ENCODE measurements at places on chromosomes 4 and X.

DNA sequence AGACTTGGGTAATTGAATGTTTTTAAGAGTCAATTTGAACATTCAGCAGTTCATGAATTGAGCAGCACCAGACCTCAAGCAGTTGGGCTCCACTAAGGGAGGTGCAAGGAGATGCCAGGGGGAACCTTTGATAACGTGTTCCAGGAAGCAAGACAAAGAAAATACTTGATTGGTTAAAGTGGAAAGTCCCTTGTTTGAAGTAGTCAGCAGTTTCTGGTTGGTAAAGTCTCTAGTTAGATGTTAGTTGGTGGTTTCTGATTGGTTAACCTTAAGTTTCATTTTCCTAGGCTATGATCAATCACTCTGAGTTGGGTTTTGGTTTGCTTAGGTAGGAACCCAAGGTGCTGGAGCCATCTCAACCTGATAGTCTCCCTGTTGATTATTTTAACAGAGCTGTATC lies 4.0 kb downstream of the HERC6 start:
- no peak for DNase-seq

- DNase-seq = no peak
Observed at GRCh38 chr4:8051644-8052043, 107.0 kb downstream of the ABLIM2 start.

GRCh38 chr4:29581457-29581856 lies 1138.7 kb upstream of the PCDH7 start:
- DNase-seq = no peak

- no peak for DNase-seq
Observed at GRCh38 chr4:89067417-89067816, 10.4 kb upstream of the FAM13A start.

DNA sequence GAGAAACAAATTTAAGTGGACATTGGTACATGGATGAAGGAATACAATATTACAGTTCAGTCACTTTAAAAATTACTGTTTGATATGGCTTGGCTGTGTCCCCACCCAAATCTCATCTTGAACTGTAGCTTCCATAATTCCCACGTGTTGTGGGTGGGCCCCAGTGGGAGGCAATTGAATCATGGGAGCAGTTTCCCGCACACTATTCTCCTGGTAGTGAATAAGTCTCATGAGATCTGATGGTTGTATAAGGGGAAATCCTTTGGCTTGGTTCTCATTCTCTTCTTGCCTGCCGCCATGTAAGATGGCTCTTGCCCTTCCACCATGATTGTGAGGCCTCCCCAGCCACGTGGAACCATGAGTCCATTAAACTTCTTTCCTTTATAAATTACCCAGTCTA lies 804.2 kb upstream of the FRG1 start:
- DNase-seq = no peak

GRCh38 chrX:143466130-143466529 lies 51.1 kb downstream of the SPANXN3 start:
- no peak for DNase-seq

DNA sequence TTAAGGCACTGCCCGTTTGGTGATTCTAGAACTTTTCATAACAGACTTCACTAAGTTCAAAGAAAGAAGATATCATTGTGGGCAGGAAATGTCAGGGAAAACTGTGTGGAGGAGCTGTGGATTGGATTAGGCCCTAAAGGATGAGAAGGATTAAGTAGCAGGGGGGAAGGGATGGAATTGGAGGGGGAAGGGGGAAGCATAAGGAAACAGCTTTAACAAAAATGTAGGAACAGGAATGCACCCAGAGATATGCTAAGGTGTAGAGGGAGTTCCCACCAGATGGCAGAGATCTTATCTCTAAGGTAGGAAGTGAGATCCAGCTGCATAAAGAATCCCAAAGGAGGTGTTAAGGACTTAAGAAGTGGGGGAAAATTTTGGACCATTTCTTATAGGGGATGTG lies 114.5 kb downstream of the LARP7 start:
- no peak for DNase-seq

DNA sequence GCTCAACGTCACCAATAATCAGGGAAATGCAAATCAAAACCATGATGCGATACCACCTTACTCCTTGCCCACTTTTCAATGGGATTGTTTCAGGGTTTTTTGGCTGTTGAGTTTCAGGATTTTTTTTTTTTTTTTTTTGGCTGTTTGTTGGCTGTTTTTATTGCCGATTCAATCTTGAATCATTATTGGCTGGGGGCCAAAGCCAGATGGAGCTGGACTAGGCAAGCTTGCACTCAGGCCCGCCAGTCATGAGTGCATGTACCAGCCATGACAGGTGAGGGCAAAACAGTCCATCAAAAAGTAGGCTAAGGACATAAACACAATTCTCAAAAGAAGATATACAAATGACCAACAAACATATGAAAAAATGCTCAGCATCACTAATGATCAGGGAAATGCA lies 13.3 kb downstream of the YIPF7 start:
- DNase-seq = no peak

DNA sequence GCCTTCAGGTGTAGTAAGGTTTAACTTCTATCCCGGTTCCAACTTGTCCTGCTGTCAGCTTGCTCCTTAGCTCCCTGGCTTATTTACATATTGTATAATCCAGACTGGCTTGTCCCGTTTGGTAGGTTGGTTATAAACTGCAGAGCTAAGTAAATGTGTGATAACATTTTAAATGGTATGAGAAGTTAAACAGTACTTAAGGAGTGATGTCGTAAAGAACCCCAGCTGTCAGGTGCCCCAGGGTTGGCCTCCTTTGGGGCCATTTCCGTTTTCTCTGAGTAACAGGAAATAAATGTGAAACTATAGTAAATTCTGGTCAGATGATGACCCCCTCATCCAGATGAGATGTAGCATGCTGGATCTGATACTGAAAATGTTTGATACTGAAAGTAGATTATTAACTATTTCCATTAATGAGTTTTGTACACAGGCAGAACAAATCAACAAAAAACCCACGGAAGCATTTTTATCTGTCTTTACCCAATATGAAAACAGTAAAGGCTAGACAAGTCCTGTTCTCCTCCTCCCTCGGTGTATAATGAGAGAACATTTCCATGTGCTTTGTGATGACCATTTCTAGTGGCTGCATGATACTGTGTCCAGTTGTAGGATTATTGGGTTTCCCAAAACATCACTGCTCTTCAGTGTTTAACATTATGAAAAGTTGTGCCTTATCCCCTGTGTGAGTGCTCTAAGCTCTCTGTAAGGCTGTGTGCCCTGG lies 22.4 kb downstream of the GAB1 start:
- no peak for DNase-seq

DNA sequence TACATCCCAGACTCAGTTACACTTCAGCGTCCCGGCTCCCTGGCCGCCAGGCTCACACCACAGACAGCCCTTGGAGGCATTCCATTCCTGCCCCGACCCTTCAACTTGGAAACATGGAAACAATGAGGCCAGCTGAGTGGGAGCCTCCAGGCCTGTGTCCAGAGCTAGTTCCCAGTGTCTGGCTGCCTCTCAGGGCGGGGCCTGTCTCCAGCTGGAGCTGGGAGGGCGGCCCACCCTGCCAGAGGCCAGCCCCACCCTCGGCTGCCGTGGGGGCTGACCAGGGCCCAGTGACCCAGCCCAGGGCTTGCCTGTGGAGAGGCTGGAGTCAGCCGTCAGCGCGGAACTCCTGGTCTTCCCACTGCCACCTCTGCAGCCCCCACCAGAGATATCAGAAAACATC lies 37.4 kb upstream of the SPON2 start:
- DNase-seq = no peak

- no peak for DNase-seq
Observed at GRCh38 chr4:24771241-24771640, 24.1 kb upstream of the SOD3 start.

GRCh38 chr4:7757501-7758471 lies 181.9 kb downstream of the AFAP1 start:
- no peak for DNase-seq

DNA sequence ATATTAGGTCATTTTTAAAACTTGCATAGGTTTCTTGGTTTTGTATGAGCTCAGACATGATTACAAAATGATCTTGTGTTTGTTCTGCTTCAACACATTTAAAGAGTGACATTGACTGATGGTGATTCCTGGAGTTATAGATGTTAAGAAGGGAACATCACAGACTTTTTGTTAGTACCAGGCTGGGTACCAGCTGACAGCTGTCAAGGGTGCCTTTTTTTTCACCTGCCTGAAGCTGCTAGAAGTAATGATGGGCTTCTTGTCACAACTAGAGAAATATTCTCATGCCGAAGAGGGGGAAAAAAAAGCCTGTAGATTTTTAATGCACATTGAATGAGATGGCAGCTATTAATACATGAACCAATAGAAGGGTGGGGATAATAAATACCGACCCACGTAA lies 226.6 kb upstream of the TRAM1L1 start:
- no peak for DNase-seq

- DNase-seq = no peak
Observed at GRCh38 chr4:94595880-94596483, 144.2 kb downstream of the PDLIM5 start.

- no peak for DNase-seq
Observed at GRCh38 chr4:73619346-73619745, 890 bp downstream of the RASSF6 start.

DNA sequence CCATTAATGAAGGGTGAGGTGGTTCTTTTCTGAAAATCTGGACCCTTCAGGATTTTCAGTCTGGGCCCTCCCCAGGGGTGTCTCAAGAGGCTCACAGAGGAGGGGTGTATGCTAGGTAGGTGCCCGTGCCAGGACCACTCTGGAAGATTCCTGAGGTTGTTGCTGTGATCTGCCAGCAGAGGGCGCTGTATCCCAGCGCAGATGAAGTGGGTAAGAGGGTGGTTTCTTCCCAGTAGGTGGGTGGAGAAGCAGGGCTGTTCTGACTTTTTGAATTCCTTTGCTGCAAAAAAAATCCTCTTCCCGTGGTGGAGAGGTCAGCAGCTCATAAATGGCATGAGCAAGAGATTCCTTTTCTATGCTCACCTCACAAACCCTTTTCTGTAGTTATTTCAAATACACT lies 51.1 kb downstream of the SCML1 start:
- DNase-seq = peak; percentile 1

GRCh38 chrX:13283950-13284546 lies 35.8 kb downstream of the ATXN3L start:
- DNase-seq = no peak

DNA sequence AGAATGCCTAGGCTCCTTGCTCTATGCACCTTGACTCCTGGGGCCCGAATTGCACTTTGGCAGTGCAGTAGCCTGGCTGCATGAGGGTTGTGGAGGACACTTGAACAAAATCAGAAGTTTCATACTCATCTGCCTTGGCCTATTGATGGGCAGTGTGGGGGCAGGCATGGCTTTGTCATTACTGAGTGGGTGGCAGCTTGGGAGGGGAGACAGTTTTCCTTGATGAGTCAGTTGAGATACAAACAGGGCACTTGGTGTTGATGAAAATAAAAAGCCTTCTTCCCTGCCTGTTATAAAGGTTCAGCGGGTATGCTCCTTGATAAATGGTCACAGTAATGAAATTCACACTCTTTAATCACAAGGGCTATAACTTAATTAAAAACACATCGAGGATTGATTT lies 126.8 kb upstream of the MAMLD1 start:
- DNase-seq = no peak

DNA sequence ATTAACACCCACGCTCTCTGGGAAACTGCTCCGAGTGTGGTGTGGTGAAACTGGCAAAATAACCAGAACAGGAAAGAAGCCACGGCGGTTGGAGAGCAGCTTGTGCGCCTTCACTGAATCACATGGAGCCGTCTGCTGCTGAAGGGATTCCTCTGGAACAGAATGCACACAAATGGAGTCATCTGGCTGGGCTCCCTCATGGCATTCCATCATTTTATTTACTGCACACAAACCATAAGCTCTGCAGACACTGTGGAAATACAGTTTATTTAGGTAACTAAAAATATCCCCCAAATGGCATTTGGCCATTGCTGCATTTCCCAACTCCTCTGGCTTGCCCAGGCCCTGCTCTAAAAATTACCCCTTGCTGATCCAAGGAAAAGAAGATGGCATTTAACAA lies 187.0 kb upstream of the S100G start:
- DNase-seq = no peak

DNA sequence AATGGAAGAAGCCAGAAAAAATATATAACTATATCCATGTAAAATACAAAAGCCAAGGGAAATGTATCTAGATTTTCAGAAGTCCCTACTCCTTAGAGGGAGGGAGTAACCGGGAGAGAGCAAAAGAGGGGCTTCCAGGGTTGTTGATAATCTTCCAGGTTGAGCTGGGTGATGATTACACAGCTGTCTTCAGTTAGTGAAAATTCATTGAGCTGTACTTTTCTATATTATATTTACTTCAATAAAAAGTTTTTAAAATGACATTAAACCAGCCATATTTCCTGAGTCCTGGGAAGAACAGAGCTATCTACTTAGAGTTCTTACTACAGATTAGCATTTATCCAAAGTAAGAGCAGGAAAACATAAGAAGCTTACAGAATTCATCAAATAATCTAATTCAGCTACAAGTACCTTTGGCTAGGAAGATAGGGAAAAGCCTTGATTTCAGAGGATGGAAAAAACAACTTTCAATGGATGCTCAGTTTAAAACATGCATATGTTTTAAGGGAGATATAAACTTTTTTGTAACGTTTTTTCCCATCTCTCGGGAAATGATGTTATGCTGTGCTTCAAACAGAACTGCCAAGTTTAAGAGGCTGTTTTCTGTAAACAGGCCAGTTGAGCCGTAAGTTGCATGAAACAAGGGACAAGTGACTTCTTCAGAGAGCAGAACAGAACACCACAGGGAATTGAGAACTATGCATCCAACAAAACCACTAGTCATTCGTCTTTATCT lies 204.6 kb downstream of the SCFD2 start:
- DNase-seq = no peak

DNA sequence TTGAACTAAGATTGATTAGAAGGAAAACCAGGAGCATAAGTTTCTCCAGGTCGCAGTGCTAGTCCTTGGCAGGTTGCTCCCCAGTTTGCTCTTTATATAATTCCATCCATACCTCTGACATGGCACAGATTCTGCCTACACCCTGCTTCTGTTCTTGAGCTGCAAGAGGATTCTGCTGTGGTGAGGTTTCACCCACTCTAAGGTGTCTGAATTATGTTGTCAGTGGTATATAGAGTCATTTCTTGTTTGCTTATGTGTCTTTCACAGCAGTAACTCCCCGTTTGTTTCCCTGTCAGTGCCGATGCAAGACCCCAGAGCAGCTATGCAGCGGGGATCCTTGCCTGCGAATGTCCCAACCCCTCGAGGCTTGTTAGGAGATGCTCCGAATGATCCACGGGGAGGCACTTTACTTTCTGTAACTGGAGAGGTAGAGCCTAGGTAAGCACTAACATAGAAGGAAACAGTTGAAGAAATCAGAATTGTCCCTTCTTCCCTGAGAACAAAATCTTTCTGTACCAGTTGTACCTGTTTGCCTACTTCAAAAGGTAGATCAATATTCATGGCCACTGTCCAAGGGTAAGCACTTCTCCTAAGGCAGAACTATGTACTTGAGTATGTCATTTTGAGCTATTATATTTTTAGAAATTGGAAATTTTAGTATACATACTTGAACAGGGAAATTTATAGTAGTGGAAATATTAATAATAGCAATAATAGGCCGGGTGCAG lies 11.2 kb downstream of the CSTF2 start:
- DNase-seq = no peak

DNA sequence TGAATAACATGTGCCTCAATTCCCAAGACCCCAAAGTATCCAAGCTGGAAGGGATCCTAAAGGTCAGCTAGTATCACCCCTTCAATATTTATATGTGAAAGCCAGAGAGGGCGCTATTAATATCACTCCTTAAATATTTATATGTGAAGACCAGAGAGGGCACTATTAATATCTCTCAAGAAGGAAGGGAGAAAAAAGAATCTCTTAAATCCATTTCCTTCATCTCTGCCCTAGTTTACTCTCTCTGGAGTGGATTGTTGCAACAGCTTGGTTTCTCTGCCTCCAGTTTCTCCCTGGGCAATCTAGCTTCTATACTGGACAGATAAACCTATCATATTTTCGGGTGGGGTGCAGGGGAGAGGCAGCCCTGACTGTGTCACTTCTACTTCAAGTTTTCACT lies 31.6 kb upstream of the MSN start:
- DNase-seq = no peak
